ENCODE measurements at places on chromosomes 3 and 15. TPM values are rescaled to one million over a fixed set of nuclear protein-coding genes. Genes with fewer than 3 reads are reported as not detected.

EFCC1 gene
- 0.24 TPM for total RNA-seq

DNA sequence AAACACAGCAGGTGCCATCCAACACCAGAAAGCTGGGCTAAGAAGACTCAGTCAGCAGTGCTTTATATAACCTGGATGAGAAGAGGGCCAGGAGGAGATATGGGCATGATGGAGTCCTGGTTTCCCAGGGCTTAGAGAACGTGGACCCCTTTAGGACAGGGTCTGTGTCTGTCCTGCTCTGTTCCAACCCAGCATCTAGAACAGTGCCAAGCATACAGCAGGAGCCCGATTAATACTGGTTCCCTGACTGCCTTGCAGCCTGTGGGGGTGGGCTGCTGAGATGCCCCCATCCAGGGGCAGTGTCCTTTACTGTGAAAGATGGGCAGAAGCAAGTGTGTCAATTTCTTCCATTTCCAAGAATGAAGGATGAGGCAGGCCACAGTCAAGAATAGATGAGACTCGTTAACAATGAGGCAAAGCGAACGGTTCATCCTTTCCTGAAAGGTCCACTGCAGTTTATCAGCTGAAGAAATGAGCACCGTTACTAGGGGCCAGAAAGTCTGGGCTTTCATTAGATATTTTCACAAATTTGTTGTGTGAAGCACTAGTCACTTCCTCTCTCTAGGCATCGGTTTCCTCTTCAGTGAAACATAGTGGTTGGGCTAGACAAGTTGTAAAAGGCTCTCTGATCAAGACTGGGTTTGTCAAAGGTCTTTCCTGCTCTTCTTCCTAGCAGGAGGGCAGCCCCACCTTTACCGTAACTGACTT is 72.0 kb upstream of the HERC1 start:
- H3K4me3 ChIP-seq, result no peak overlapping the region
- no peak for DNase-seq
- H3K4me1 ChIP-seq, result peaks cover 16% of the 10 kb centered on the region
- H3K36me3 ChIP-seq, result no peaks in the 10 kb centered on the region
- H3K27me3 ChIP-seq, result no peaks in the 10 kb centered on the region

- H3K4me1 ChIP-seq, result no peaks in the 10 kb centered on the region
- DNase-seq, result no peak
- no peak overlapping the region for H3K27ac ChIP-seq
- H3K27me3 ChIP-seq, result peaks cover 3% of the 10 kb centered on the region
- no peak overlapping the region for H3K4me3 ChIP-seq
Observed at GRCh38 chr3:133124511-133124910, 86.3 kb downstream of the TMEM108 start.

DNA sequence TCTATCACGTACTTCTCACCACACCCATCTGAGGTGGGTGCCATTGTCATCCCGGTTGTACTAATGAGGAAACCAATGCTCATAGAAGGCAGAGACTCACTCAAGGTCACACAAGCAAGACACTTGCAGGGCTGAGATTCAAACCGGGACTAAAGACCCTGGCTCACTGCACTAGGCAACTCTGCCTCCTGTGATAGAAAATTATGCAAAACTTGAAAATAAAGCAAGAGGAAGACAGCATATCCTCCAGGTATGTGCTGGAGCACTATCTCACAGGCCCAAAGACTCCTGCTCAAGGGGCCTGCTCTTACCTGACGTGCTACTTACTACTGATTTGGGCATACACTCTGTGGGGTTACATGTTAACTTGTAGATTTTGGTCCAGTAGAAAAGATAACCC is 25.6 kb downstream of the ANXA2 start:
- DNase-seq, result no peak
- H3K4me1 ChIP-seq, result peaks cover 18% of the 10 kb centered on the region
- no peak overlapping the region for H3K27ac ChIP-seq

DNA sequence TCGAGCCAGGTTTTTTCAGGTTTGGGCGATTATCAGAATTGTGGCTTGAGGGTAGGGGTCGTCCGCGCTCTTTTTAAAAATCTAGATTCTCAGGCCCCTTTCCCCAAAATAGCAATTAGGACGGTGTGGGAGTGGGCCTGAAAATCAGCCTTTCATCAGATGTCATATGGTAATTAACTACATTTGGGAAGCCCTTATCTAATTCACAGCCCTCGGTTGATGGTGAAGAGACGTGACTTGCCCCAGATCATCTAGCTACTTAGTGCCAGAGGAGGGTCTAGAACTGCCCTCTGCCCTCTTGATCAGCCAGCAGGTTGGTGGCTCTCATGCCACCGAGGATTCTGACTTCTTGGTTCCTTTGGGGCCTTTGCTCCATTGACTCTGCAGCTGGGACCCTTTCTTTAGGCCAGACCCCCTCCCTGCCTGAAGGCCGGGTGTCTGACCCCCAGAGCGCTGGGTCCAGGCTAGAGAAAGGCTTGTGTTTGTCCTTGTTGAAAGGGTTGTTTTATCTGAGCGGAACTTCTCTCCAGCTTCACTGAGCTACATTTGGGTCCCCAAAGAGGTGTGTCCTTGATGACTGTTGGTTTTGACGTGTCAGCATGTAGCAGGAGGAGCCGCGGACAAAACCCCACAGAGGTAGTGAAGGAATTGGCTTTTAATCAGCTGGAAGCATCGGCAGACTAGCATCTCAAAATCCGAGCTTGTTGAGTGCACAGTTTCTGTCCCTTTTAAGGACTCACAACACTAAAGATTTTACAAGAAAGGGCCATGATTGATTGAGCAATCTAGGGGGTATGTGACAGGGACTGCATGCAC is 857 bp downstream of the AEN start:
- peak overlapping the region; percentile 94 for H3K4me3 ChIP-seq
- peaks cover 37% of the 10 kb centered on the region for H3K36me3 ChIP-seq
- H3K27ac ChIP-seq, result peak overlapping the region; percentile 97
- no peaks in the 10 kb centered on the region for H3K27me3 ChIP-seq
- H3K4me1 ChIP-seq, result peaks cover 47% of the 10 kb centered on the region

DNA sequence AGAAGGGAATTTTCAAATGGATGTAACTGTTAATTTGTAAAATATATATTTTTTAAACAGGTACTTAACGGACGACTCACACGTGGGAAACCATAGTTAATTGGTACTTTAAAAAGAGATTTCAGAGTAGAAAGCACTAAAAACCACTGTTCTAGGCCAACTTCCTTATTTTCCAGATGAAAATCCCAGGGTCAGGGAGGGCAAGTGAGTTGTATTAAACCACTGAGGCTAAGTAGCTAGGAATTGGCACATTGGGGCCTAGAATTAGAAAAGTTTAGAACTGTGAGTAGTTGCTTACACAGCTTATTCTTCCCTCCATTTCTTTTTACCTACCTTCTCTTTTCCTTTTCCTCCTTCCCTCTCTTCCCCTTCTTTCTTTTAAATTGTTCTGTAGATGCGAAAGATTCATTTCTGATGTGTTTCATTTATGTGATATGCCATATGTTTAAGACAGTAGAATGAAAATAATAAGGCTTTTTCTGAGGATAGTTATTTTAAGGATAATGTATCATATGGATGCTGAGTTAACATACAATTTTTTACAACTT is 4.1 kb upstream of the UTS2B start:
- H3K27ac ChIP-seq, result no peak overlapping the region
- no peak for DNase-seq
- H3K36me3 ChIP-seq, result no peaks in the 10 kb centered on the region
- peaks cover 7% of the 10 kb centered on the region for H3K27me3 ChIP-seq

DNA sequence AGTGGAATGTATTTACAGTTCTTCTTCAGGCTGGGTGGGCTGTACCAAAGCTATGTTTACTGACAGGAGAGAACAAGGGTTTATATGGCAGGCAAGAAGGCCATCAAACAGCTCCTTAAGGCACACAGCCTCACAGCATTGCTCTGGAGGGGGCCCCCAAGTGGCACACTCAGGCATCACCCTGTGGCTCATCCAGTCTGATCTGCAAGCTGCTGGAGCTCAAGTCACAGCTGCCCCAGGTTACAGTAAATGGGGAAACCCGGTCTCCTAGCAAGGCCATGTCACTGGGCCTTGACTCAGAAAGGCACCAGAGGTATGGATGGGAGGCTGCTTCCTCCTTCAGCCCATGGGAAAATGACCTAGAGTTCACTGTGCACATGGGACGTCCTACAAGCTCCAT is 67.5 kb downstream of the TFG start:
- DNase-seq, result peak; percentile 24
- H3K27ac ChIP-seq, result no peak overlapping the region
- no peaks in the 10 kb centered on the region for H3K4me1 ChIP-seq
- H3K27me3 ChIP-seq, result no peaks in the 10 kb centered on the region

GRCh38 chr3:119794401-119794800 is 12.5 kb downstream of the NR1I2 start:
- H3K27me3 ChIP-seq, result peaks cover 3% of the 10 kb centered on the region
- no peaks in the 10 kb centered on the region for H3K4me1 ChIP-seq
- H3K4me3 ChIP-seq, result no peak overlapping the region
- no peak overlapping the region for H3K27ac ChIP-seq
- no peak for DNase-seq
